ENCODE measurements at places on chromosomes 13 and 19. TPM values are rescaled to one million over a fixed set of nuclear protein-coding genes. Genes with fewer than 3 reads are reported as not detected.

The TNFSF13B gene
- not detected for total RNA-seq

The CEACAM19 gene
- 2.2 TPM for total RNA-seq

The ARHGAP35 gene
- total RNA-seq, result 56.7 TPM

The SERTM1 gene
- not detected for total RNA-seq

The WASF3 gene
- 30.1 TPM for total RNA-seq

The PRR22 gene
- 0.92 TPM for total RNA-seq

The OR4F17 gene
- total RNA-seq, result 0.25 TPM

The TRPM4 gene
- total RNA-seq, result 29.7 TPM

The DAND5 gene
- not detected for total RNA-seq

The TUBA3C gene
- total RNA-seq, result not detected

The PLA2G4C gene
- total RNA-seq, result 3.3 TPM

The ZNF793 gene
- 2.8 TPM for total RNA-seq

The KCNN4 gene
- total RNA-seq, result 3.1 TPM
